Effector CD4-positive, alpha-beta T cell (primary cell): ENCODE measurements at places on chromosomes 12 and 14.
A peak's percentile ranks its signal among the peaks of the same experiment; 100 is the strongest.

GRCh38 chr12:98595243-98595988 lies 1.9 kb downstream of the SLC25A3 start:
- no peak for DNase-seq

DNA sequence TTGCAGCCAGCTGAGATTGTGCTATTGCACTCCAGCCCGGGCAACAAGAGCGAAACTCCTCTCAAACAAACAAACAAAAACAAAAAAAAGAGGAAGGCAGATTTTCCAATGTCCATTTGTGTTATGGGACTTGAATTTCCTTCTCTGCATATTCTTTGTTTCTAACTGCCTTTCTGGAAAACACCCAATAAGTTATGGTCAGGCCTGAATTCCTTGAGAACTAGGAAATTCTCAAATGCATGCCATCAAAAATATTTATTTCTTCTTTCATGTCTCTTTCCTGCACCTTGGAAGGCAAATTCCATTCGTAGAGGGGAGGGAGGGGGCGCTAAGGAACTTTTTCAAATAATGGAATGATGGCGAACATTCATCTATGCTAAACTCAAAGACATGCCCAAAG lies 117.6 kb upstream of the TMCC3 start:
- no peak for DNase-seq

DNA sequence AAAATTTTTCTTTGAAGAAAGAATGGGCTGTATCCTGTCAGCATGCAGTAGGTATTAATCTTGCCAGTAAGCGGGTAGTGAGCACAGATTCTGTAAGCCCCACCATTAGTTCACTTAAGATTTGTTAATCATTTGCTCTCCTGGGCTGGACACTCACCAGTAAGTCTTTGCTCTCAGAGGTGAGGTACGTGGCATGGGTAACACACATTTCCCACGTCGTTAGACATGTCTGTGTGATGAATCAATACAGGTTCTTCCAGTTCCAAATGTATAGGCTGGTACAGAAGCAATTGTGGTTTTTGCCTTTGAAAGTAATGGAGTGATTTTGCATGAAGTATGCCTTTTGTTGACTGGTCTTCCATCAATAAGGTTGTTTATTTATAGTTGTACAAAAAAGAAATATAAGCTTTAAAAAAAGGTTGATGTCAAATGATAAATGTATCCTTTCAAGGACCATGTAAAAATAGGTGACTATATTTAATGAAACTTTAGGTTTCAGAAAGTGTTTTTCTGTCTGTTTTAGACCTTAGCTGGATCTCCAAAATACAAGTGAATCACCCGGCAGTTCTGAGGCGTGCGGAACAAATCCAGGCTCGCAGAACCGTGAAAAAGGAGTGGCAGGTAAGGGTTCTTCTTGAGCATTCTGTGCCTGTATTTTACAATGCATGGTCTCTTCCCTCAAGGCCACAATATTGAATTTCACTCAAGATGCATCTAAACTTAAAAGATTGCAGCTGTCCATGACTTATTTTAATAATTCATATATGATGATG lies 45.5 kb downstream of the DERA start:
- no peak for DNase-seq

GRCh38 chr12:119828300-119828699 lies 48.8 kb downstream of the CIT start:
- no peak for DNase-seq

GRCh38 chr12:25293653-25294052 lies 42.9 kb upstream of the KRAS start:
- no peak for DNase-seq

- DNase-seq, result no peak
Measured at GRCh38 chr12:93520454-93520853, 52.0 kb upstream of the SOCS2 start.

GRCh38 chr12:120710031-120710804 lies at the start of gene UNC119B:
Gene UNC119B, plus strand, starts transcription at chr12:120710458. Its CDS starts 17 bp downstream, at chr12:120710475.
- DNase-seq, result peak; percentile 73

DNA sequence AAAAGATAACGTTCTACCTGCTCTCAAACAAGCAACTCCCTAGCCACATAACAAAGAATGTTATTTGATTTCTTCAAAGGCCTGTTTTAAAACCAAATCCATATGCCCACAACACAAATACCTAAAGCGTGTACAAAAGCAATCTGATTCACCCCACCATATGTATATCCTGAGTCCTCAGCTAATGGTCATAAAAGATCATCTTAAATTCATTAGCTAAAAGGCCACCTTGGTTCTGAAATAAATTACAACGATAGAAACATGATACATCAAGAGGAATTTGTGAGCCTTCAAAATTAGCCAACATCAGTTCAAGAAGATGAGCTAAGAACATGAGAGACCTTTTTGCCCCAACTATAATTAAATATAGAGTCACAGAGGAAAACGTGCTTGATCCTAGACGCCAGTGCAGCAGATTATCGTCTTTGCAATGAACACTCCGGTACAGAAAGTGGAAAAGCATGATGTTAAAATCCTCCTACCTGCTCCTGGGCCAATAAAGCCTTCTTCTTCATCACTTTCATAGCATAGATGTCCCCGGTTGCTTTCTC lies 20.0 kb downstream of the CIT start:
- no peak for DNase-seq

DNA sequence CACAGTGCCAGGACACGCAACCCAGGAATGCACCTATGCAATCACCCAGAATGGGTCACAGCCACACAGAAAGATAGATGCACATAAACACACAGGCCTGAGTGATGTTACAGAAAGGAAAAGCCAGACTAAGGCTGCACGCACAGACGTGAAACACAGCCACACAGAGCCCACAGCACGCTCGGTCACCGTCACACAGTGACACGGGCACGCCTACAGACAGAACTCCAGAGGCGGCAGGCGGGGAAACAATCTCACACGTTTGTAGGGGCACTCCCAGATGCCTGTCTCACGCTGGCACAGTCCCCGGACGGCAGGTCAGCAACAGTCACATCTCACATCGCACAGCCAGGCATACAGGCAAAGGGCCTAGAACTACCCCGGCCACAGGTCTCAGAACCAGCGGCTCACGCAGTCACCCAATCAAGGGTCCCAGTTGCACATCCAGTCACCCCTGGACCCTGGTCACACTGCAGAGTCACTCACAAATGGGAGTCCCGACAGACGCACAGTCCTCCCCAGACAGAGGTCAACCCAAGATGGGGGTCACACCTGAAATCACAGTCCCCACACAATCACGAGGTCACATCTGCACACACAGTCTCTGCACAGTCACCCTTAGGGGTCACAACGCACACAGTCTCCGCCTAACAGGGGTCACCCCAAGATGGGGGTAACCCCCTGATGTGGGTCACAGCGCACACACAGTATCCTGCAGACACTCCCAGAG lies 790 bp downstream of the SSH1 start:
- DNase-seq, result peak; percentile 56

GRCh38 chr12:68977335-68977734 lies 44.4 kb upstream of the CPM start:
- DNase-seq, result no peak

DNA sequence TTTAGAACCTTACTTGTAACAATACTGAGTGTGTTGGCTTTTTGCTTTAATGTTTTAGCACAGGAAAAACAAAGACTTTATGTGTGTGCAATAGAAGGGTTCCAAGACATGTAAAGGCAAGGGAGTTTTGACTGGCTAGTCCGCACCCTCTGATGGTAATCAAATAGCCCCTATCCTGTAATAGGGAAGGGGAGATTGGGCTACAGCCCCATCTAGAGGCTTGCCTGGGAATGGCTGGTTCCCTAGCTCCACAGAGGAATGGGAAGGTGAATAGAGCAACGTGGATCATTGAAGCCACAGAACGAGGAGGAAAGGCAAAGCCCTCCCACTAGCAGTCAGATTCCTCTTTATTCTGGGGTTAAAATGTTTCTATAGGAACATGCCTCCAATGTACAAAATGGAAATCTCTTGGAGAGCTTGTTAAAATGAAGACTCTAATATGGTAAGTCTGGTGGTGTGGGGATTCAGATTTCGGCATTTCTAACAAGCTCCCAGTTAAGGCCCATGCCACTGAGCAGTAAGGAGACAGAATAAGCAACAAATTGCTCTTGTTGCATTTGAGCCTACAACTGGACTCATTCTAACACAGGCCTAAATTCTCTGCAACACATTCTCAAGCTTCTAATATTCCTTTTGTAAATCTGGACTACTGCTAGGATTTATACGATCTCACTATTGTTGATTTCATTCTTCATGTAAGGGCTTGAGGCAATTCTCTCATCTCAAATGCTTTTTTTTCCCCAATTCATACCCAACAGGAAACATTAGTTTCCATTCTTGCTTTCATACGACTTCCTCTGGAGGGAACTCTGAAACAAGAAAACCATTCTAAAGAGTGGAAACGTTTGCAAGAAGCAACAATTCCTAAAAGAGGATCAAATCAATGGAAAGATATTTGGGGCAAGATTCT lies 57.1 kb downstream of the NIN start:
- no peak for DNase-seq
